Stomach (tissue), 19 donors: ENCODE measurements at places on chromosomes 1 and 21.

DNA sequence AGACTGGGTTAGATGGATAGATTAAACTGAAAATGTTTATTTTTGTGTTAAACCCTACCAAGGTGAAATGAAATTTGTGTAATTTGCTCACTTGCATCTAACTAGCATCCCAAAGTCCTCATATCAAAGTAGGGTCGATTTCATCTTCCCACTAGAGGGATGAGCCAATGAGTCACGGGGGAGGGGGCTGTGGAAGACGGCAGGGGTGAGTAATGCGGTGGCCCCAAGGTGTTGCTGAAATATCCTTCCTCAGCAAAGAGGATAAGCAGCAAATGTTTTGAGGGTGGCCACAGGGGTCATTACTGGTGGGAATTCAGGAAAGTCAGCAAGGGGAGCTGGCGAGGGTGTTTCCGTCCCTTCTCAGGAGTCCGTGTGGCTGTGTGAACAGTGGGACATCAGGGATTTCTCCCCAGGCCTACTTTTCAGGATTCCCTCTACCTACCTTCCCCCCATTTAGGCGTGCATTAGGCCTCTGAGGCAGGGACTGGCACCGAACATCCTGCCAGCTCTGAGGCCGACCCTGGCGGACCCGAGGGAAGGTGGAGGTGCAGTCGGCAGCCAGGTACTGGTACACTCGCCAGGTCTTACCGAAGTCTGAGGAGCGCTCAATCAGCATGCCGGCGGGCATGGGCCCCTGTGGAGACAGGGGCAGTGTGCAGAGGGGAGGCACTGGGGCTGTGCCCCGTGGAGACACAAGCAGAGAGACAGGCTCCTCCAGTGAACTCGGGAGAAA, 18.1 kb downstream of the LAMB3 start:
- no peak for DNase-seq

- peak; percentile 97 for DNase-seq
Observed at GRCh38 chr21:32392880-32393676, at the start of gene URB1. TSS of gene URB1 (minus strand) at chr21:32393012. CDS start at chr21:32392910, 102 bp downstream.

- no peak for DNase-seq
Observed at GRCh38 chr1:234503193-234504050, 24.4 kb upstream of the TARBP1 start.

DNA sequence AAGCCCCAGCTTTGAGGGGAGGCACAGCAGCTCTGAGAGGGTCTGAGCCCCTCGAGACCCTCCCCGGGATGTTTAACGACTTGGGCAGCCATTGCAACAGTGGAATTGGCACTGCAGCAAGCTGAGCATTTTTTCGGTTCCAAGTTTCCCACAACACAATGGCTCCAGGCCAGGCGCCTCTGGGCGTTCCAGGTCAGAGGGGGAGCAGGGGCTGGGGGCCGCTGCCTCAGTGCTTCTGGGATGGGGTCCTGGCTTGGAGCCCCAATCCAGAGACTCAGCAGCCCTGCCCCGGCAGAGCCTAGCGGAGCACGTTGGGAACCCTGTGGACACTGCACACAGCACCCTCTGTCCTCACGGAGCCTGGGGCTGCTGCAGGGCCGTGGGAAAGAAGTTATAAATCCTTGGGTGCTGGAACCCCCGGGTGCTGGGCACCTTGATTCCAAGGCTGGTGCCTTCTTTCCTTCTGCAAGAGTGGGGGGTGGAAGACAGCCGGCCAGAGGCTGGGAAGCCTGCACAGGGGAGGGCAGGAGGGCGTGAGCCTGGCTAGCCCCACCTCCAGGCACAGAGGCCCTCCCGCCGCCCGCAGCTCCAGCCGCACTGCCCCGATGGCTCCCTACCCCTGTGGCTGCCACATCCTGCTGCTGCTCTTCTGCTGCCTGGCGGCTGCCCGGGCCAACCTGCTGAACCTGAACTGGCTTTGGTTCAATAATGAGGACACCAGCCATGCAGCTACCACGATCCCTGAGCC, 50.1 kb downstream of the COL18A1 start:
- no peak for DNase-seq

DNA sequence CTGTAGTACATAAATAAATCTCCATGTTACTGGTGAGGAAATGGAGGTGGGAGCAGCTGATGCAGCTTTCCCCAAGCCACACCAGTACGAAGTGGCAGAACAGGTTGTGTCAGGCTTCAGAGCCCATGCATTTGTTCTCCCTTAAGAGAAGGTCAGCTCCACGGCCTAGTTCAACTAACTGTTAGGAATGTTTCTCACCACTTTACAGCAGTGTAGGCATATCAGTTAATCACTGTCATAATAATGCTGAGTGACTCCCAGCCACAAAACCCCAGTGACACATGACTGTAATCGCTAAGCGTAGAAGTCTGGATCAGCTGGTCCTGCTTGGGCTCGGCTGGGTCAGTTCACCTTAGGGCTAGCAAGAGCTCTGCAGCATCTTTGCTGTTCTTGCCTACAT, 90.4 kb downstream of the VPS26C start:
- DNase-seq, result peak; percentile 87

GRCh38 chr1:202235003-202235660, 41.5 kb downstream of the LGR6 start:
- no peak for DNase-seq

DNA sequence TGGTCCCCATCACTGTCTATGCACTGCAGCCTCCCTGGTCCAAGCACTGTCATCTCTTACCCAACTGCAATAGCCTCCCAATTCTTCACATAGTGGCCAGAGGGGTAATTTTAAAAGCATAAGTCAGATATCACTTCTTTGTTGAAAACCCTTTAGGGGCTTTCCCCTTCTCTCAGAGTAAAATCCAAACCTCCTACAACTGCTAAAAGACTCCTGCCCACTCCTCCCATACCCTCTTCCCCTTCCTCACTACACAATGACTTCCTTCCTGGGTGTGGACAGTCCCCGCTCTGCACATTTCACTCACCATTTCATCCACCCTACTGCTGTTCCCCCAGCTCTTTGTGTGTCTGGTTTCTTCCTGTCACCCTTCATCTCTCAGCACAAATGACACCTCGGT, 8.3 kb downstream of the MCOLN2 start:
- DNase-seq, result no peak

DNA sequence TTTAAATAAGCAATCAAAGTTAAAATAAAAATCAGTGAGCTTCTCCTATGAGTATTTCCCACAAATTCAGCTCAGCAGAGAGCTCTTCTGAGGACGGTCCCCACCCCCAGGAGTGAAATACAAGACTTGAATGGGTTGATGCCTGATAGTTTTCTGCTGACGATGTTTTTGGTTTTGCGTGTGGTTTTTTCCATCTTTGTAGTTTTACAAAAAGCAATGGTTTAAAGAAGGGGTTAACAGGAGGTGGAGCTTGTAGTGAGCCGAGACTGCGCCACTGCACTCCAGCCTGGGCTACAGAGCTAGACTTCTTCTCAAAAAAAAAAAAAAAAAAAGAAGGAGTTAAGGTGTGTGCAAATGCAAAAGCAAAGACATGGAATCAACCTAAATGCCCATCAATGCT, 171.7 kb upstream of the COA6 start:
- no peak for DNase-seq
